ENCODE measurements at places on chromosomes 4 and X.

- H3K36me3 ChIP-seq: peaks cover 2% of the 10 kb centered on the region
- DNase-seq: no peak
- peaks cover 57% of the 10 kb centered on the region for H3K4me1 ChIP-seq
- no peaks in the 10 kb centered on the region for H3K27me3 ChIP-seq
- H3K4me3 ChIP-seq: no peak overlapping the region
- peak overlapping the region; percentile 80 for H3K27ac ChIP-seq
Measured at GRCh38 chr4:137375111-137375850, 157.0 kb downstream of the PCDH18 start.

GRCh38 chrX:143694885-143695284, 25.7 kb downstream of the SPANXN2 start:
- H3K27me3 ChIP-seq: no peaks in the 10 kb centered on the region
- no peak overlapping the region for H3K4me3 ChIP-seq
- DNase-seq: no peak

- no peak for DNase-seq
- peaks cover 5% of the 10 kb centered on the region for H3K4me1 ChIP-seq
- H3K4me3 ChIP-seq: no peak overlapping the region
- no peak overlapping the region for H3K27ac ChIP-seq
- no peaks in the 10 kb centered on the region for H3K36me3 ChIP-seq
- H3K27me3 ChIP-seq: no peaks in the 10 kb centered on the region
Measured at GRCh38 chrX:72057331-72057730, 74.4 kb downstream of the RTL5 start.

GRCh38 chr4:138967313-138967712, 48.3 kb upstream of the NOCT start:
- DNase-seq: no peak
- no peak overlapping the region for H3K4me3 ChIP-seq
- no peaks in the 10 kb centered on the region for H3K36me3 ChIP-seq
- no peaks in the 10 kb centered on the region for H3K4me1 ChIP-seq

DNA sequence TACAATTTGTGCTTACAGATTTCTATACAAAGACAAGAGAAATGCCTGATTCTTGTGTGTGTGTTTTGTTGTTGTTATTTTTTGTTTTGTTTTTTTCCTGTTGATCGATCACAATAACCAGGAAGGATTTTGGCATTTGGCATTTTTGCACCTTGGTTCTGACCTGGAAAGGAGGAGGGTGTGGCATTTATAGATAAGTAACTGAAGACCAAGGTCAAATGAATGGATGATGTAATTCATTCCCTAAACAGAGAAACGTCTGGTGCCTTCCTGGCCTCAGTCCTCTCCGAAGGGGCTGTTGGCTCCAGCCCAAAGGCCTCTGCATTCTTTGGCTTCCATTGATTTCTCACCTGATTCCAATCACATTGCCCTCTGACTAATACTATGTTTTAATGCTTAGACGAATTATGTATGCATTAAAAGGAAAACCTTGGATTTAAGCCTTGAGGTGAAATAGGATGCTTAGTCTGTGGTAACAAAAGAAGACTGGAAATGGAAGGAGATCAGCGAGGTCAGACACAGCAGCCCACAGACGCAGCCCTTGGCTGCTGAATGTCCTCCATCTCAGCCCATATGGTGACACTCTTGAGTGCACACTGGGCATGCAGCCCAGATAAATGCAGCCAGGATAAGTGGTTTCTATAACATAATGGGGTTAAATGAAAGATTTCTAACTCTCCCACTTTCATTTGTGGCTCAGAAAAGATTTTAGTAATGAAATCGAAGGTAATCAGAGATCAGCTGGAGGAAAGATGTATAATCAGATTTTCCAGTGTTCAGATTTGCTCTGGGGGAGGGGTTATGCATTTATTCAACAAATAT, 60.5 kb upstream of the TRIM2 start:
- H3K27ac ChIP-seq: peak overlapping the region; percentile 94
- H3K36me3 ChIP-seq: no peaks in the 10 kb centered on the region
- peak overlapping the region; percentile 26 for H3K4me3 ChIP-seq
- peaks cover 3% of the 10 kb centered on the region for H3K27me3 ChIP-seq

- no peaks in the 10 kb centered on the region for H3K27me3 ChIP-seq
- H3K36me3 ChIP-seq: peaks cover 20% of the 10 kb centered on the region
- H3K4me1 ChIP-seq: peaks cover 11% of the 10 kb centered on the region
- H3K27ac ChIP-seq: peak overlapping the region; percentile 85
Measured at GRCh38 chr4:105741548-105741947, 33.0 kb downstream of the GSTCD start.

DNA sequence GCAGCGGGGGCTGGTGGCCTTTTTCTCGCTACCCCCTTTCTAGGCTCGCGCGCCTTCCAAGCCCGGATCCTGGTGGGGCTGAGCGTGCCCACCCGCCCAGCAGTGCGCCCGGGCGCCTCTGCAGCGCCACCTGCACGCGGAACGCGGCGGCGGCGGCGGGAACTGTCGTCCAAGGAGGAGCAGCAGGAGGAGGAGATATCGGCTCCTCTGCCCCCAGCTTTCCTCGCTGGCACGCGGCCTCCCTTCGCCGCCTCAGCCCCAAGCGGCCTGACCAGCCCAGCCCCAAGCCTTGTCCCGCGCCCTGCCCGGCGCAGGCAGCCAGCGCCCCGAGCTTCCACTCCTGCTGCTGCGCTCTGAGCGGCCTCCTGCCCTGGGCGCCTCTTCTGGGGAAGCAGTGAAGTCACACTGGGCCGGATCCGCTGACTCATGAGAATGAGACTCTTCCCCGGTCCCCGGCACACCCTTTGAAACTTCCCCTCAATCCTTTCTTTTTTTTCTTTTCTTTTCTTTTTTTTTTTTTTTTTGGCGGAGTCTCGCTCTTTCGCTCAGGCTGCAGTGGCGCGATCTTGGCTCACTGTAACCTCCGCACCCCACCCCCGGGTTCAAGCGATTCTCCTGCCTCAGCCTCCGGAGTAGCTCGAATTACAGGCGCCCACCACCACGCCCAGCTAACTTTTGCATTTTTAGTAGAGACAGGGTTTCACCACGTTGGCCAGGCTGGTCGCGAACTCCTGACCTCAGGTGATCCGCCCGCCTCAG, 10.6 kb upstream of the ELF4 start:
- no peaks in the 10 kb centered on the region for H3K27me3 ChIP-seq
- peaks cover 4% of the 10 kb centered on the region for H3K36me3 ChIP-seq
- H3K4me3 ChIP-seq: peak overlapping the region; percentile 62
- no peak for DNase-seq
- H3K27ac ChIP-seq: peak overlapping the region; percentile 94

- H3K27me3 ChIP-seq: peaks cover 13% of the 10 kb centered on the region
- no peak for DNase-seq
- H3K36me3 ChIP-seq: no peaks in the 10 kb centered on the region
- H3K27ac ChIP-seq: peak overlapping the region; percentile 25
Measured at GRCh38 chr4:73340917-73341316, 63.2 kb upstream of the ALB start.

- H3K4me1 ChIP-seq: peaks cover 4% of the 10 kb centered on the region
- DNase-seq: no peak
- H3K36me3 ChIP-seq: no peaks in the 10 kb centered on the region
- no peaks in the 10 kb centered on the region for H3K27me3 ChIP-seq
- no peak overlapping the region for H3K4me3 ChIP-seq
Measured at GRCh38 chr4:177339477-177340374, 30.1 kb downstream of the NEIL3 start.

DNA sequence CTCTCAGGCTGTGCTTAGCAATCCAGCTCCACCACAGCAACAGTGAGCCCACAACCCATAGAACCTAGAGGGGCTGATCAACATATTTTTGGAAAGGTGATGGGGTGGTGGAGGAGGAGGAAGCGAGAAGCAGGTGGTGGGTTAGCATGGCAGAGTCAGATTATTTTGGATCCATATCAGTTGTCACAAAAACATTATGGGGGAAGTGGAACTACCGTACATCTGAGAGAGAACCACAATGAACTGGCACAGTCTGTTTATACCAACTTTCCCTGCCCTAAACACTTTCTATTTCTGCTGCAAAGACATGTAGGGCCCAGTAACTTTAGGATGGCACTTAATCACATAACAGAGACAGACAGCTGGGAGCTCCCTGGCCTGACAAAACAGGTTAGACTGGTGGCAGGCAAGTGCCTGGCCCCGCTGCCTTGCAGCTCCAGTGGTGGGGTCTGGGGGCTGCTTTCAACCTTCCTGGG, 4.3 kb downstream of the SLC9A7 start:
- no peaks in the 10 kb centered on the region for H3K27me3 ChIP-seq
- H3K27ac ChIP-seq: no peak overlapping the region
- H3K4me3 ChIP-seq: no peak overlapping the region
